ENCODE measurements at places on chromosomes 4 and X. TPM values are rescaled to one million over a fixed set of nuclear protein-coding genes. Genes with fewer than 3 reads are reported as not detected.

NUDT11 gene
- 17.7 TPM for total RNA-seq

TREX2 gene
- 1.8 TPM for total RNA-seq

ELMOD2 gene
- 25.3 TPM for total RNA-seq

ATP8A1 gene
- total RNA-seq = 0.85 TPM

SORBS2 gene
- 2.4 TPM for total RNA-seq

SRPX gene
- 34.8 TPM for total RNA-seq

EGF gene
- total RNA-seq = 0.43 TPM

KCNIP4 gene
- not detected for total RNA-seq

PIR gene
- 32.0 TPM for total RNA-seq

MAGEA8 gene
- total RNA-seq = not detected

LANCL3 gene
- not detected for total RNA-seq

DOK7 gene
- total RNA-seq = not detected

ZAR1 gene
- not detected for total RNA-seq

PTPN13 gene
- 37.3 TPM for total RNA-seq

PNCK gene
- total RNA-seq = 0.74 TPM

NBDY gene
- total RNA-seq = 5.3 TPM

P2RY4 gene
- 0.18 TPM for total RNA-seq

ADH1A gene
- not detected for total RNA-seq

PDK3 gene
- total RNA-seq = 5.8 TPM

TAF1 gene
- total RNA-seq = 35.7 TPM

ADGRG2 gene
- under 0.01 TPM for total RNA-seq

GYPA gene
- total RNA-seq = not detected

MAPK10 gene
- 14.4 TPM for total RNA-seq
